Stimulated activated CD8-positive, alpha-beta memory T cell treated with anti-CD3 and anti-CD28 coated beads, Interleukin-12 subunit alpha, Interleukin-12 subunit beta, amount 100 ng/mL, for 4 hours (primary cell): ENCODE measurements at places on chromosomes 12 and 14.

GRCh38 chr12:119940897-119941296, 48.1 kb upstream of the BICDL1 start:
- DNase-seq: no peak

DNA sequence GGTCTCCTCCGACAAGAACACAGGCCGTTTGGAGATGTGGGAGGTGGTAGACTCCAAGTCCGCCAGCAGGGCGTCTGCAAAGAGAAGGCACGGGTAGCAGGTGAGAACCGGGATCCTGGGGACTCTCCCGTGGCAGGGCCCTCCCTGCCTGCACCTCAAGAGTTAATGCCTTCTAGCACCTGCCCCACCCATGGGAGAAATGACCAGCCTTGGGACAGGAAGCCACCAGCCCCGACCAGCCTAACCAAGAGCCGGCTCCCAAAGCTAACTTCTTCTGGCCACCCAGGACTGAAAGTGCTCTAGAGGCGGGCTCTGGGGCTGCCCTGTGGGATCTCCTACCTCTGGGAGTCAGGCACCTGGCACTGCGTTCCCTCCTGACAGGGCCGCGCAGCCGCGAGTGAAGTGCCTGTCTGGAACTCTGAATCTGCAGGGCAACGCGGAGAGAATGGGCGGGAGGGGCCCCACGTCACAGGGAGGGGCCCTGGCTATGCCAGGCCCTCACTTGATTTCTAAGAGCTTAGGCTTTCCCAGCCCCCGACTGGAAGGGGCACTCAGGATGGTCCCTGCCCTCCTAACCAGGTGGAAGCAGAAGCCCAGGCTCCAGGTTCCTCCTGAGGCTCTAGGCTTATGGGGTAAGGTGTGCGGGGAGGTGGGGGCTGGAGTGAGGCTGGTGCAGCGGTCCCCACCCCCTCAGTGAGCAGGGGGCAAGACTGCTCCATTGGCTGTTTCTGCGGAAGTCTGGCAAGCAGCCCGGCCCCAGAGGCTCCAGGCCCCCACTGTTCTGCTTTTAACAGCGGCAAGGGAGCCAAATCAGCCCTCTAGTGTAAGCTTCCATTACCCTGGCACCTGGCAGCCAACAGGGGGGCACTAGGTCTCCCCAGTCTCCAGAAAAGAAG, 23.6 kb upstream of the RPLP0 start:
- DNase-seq: no peak

DNA sequence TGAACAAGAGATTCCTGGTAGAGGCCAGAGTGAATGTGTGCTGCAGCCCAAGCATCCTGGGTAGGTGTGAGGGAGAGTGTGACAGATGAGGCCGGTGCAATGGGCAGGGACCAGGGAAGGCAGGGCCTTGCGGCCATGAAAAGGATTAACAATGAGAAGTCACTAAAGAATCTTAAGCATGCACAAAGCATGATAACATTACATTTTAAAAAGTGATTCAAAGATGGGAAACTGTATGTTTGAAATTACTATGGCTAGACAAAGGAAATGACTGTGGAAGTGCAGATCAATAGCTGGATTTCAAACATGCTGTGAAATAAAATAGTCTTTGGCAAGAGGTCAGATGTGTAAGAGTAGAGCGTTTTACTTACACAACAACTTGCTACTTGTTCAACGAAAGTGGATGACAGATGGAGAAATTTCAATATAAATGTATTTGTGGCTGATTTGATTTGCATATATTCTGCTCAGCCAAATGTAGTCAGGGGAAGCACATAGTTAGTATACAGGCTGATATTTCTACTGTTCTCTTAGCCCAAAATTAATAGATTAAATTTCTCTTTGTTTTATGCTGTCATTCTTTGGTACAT, 175.5 kb downstream of the CCDC59 start:
- no peak for DNase-seq

DNA sequence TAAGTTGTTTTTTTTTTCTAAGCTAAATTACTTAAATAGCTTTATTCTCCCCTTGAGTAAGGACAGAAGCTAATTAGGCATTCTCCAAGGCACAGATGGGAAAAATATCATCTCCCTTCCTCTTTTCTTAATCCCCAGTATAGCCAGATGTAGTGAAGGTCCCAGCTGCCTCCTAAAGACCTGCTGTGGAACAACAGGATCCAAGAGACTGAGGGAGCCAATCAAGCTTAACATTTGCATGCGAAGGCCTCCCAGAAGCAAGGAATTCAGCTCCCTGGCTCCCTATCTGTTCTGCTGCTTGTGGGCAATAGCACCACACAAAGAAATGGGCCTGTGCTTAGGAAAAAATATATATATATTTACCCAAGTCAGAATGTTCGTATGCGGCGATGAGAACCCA, 255.2 kb downstream of the SYT1 start:
- DNase-seq: no peak

DNA sequence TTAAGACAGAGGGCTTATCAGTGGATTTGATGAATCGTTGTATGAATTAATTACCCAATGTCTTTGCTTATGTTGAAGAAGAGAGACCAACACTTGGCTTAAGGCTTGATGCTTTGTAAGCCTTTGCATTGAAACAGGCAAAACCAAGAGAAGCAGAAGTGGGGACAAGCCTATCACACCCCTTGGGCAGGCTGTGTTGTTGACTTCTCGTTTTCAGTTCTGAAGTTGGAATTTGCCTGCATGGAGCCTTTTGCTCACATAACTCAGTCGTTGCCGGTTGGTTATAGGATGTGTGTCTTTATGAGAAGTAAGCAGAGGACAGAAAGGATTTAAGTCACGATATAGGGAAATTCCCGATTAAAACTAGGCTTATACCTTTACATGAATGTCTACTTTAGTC, 94.7 kb downstream of the CCDC92 start:
- no peak for DNase-seq

- no peak for DNase-seq
Measured at GRCh38 chr12:71061451-71061850, 96.3 kb downstream of the TSPAN8 start.

DNA sequence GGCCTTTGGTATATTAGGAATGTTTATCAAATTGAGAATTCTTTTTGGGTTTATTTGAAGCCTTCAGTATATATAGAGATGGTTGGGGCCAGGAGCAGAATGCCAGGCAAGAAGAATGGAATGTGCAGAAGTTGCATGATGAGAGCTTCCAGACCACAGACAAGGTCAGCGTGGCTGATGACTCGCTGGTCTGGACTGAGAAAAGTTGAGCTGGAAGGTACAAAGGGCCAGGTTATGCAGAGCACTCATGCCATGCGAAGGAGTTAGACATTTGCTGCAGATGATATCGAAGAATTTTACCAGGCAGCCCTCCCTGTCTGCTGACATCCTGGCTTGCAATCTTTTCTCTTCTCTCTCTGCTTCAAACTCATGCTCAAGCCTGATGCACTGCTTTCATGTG, 196.2 kb upstream of the ARHGAP5 start:
- no peak for DNase-seq

GRCh38 chr12:10339053-10339840, 31.6 kb downstream of the KLRD1 start:
- DNase-seq: no peak

- no peak for DNase-seq
Measured at GRCh38 chr14:81805785-81806184, 272.1 kb upstream of the SEL1L start.

- DNase-seq: no peak
Measured at GRCh38 chr12:1564067-1564466, 30.3 kb downstream of the FBXL14 start.
